ENCODE measurements at places on chromosomes 3 and 15.

DNA sequence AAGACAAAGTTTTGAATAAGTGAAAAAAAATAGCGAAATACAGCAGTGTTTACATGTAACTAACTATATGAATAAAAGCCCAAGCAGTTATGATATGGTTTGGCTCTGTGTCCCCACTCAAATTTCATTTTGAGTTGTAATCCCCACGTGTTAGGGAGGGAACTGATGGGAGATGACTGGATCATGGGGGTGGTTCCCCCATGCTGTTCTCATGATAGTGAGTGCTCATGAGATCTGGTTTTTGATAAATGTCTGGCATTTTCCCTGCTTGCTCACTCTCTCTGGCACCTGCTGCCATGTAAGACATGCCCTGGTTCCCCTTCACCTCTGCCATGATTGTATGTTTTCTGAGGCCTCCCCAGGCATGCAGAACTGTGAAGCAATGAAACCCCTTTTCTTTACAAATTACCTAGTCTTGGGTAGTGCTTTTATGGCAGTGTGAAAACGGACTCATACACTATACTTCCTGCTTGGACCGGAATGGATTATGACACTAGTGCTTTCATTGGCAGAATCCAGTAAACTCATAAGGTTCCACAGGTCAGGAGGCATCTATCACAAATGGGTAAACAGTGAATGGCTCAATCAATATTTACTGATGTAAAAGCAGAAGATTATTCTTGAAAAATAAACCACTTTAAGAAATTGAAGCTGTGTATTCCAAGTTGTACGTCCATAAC, 192.1 kb downstream of the CBLB start:
- no peak for DNase-seq

GRCh38 chr3:81936817-81937216, 175.4 kb upstream of the GBE1 start:
- no peak for DNase-seq

GRCh38 chr3:143218166-143218835, 98.7 kb downstream of the CHST2 start:
- DNase-seq = no peak

GRCh38 chr15:31792611-31793199, 237.6 kb upstream of the CHRNA7 start:
- DNase-seq = no peak

- no peak for DNase-seq
Observed at GRCh38 chr15:68982976-68983563, 31.4 kb upstream of the NOX5 start.

GRCh38 chr15:44811337-44811736, 75.0 kb downstream of the TRIM69 start:
- no peak for DNase-seq

DNA sequence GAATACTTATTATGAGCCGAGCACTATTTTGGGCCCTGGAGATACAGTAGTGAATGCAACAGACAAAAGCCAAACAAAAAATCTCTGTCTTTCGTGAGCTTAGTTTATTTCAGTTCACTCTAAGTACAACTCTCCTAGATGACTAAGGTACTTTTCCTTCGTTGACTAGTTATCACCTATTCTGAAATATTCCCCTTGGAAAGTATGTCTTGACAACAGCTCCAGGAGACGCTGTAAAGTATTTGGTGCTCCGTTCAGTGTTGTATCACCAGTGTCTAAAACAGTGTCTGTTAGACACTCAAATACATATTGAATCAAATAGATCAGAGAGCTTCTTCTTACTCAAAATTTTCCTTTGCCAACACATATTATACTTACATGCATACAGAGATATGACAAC, 119.6 kb downstream of the TFDP2 start:
- DNase-seq = no peak

Data from fibroblast of villous mesenchyme (primary cell).